ENCODE measurements at places on chromosomes 7 and 10.

DNA sequence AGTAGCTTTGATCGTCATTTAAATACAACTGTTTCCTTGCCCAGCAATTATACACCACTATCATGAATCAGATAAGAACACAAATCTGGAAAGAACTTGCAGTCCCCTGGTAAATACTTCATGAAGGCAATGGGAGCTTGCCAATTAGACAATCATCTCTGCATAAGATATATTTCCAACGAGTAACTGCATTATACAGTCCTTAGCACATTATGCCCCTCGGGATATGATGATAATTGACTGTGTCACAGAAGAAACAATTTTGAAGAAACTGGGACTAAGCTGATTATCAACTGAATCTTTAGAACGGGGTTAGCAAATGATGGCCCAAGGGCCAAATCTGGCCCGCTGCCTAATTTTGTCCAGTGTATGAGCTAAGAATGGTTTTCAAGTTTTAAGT, 155.7 kb downstream of the TRIL start:
- no peak for DNase-seq

DNA sequence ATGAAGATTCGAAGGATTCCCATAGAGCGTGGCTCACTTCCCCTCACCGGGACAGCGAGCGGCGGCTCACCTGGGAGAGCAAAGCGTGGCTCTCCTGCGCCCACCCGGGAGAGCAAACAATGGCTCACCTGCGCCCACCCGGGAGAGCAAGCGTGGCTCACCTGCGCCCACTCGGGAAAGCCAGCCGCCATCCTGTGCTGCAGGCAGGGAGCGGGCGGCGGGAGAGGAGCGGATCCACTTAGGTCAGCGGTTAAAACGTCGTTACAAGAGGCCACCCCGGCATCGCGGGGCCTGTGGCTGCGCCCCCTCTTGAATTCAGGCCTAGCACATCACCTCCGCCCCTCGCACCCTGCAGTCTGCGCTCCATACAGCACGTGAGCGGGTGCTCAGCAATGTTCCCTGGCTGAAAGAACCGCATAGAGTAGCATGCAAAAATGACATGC, 461 bp upstream of the FIGNL1 start:
- no peak for DNase-seq

- no peak for DNase-seq
Measured at GRCh38 chr10:13615650-13616300, 29.0 kb downstream of the PRPF18 start.

DNA sequence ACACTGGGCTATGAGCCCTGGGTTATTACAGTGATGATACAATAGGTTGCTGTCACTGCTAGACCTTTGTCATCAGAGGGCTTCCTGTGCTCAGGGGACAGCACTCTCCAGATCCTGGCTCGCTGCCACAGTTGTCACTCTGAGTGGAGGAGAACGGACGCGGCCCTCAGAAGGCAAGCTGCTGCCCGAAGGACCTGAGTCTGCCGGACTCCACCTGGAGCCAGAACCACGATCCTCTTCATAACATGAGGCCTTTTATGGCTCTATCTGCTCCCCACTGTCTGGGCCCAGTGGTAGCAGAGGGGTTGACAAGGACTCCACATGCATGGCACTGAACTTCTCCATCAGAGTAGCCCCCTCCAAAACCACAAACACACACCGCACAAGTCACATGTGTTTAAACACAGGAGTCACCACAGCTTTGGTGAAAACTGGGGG, 94.7 kb upstream of the EFCAB10 start:
- no peak for DNase-seq

GRCh38 chr10:78470267-78471103, 436.8 kb downstream of the RPS24 start:
- DNase-seq = peak; percentile 14

GRCh38 chr7:151226560-151226874, 488 bp downstream of the ABCF2 start:
- no peak for DNase-seq

- DNase-seq = no peak
Measured at GRCh38 chr10:22029445-22030236, 26.1 kb upstream of the DNAJC1 start.

GRCh38 chr7:112045222-112045621, 161.0 kb downstream of the DOCK4 start:
- DNase-seq = no peak

DNA sequence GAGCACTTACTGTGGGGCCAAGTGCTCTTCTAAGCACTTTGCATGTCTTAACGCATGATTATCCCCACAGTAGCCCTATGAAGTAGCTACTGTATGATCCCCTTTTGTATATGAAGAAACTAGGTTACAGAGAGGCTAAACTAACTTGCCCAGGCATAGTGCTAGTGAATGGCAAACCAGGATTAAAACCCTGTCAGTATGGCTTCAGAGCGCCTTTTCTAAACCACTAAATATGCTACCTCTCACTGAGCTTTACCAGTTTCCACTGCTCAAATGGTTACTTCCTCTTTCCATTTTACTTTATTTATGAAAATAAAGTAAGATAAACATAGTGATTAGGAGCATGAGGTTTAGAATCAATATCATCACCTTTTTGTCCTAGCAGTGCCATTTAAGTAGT, 73.6 kb downstream of the PODXL start:
- DNase-seq = no peak

DNA sequence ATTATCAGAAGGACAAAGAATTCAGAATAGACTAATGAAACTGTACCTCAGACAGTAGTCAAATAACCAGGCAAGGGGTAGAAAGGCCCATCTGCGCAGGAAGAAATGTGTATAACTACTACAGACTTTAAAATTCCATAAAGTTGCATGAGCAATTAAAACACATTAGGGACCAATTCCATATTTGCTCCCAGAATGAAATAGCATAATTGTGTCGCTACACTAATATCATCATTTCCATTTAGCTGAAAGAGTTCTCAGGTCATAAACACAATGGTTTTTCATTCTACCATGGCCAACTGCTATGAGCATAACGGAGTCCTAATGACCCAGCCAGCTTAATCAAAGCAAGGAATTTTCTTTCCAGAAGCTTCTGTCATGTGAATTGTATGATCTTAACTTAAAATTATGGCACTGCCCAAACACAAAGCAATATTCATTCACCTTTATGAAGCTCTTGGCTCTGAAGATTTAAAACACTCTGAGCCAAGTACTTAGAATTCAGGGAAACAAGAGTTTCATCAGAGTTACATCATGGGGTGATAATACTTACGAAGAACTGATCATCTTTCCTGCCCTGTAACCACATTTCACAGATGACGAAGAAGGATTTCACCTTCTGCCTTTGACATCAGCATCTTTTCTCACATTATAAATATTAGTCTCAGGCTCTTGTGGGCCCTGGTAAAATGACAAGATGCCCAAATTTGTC, 98.1 kb upstream of the DOCK1 start:
- no peak for DNase-seq

DNA sequence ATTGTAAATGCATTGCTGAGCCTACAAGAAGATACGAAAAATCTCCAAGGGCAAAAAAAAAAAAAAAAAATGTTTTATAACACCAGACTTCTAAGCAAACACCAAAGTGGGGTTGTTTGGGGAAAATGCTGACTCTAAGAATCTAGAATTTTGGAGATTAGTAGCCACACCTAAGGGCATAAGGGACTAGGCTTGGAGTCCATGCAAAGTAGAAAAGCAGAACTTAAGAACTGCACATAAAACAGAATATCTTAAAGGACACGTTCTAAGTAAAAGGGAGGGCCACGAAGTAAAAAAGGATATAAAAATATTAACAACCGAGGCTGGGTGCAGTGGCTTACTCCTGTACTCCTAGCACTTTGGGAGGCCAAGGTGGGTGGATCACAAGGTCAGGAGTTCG, 269.8 kb upstream of the AUTS2 start:
- DNase-seq = no peak

DNA sequence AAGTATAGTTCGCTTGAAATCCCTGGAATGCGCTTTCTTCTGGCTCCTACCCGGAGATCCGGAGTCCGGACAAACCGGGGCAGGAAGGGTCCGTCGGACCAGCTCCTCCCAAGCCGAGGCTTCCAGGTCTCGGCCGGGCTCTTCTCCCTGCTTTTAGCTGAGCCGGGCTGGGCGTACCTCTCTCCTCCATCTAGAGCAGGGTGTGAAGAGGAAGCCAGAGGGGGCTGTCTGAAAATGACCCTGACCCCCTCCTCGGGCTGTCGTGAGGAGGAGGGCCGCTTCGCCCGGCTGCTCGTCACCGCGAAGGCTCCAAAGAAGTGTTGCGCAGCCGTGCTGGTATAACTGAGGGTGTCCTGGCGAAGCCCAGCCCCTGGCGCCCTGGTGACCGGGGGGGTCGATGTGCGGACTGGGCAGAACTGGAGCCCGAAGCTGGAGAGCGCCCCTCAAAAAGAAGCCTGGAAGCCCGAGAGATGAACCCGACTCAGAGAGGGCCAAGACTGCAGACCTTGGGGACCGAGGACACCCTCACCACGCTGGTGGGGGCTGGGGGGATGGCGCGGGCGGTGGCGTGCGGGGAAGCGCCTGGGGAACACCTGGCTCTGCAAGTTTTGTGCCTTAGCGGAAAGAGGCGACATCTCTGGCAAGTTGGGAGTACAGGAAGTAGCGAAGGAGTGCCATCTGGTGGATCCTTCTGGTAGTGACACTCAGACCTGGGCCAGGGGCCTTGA, 5.7 kb downstream of the KAZALD1 start:
- DNase-seq = peak; percentile 90

DNA sequence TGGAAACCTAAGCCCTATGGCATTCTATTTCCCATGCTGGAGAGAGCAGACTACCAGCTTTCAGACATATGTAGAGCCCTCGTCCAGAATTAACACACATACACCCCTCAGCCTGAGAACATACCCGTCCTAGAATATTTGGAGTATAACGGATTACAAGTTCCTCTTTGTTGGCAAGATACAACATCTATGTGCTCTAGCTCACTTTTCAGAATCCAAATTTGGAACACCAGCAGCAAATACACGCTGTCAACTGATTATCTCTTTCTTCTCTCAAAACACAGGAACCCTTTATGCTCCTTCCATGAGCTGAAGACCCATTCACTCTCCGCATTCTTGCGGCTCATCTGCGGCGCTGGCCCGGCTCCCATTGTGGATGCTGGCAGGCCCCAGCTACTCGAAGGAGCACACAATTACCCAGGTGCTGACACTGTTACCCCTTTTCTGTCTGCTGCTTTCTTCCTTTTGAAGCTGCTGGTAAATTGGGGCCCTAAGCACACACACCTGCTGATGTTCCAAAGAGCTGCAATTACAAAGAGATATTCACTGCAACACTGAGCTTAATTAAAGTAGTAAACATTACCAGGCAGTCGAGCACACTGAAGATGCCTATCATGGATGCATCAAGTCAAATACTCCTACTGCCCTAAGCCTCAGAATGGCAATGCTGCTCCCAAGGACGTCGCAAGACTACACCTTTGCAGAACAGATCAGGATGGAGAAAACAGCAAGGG, 70.0 kb downstream of the VOPP1 start:
- DNase-seq = no peak

DNA sequence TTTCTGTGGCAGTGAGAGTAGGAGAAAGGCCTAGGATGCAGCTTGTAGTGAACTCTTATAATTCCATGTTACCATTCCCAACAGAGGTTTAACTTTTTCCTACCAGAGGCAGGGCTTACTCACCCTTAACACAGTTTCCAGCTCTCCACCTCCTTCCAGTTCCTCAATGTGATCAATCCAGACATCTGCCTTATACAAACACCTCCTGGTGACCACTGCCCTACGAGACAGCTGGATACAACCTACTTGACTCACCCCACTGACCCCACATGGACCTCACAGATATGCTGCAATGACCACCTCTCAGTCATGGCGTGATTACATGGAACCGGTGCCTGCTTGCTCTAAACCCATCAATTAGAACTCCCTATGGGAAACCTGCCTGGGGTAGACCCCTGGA, 326.5 kb downstream of the TNS3 start:
- no peak for DNase-seq

DNA sequence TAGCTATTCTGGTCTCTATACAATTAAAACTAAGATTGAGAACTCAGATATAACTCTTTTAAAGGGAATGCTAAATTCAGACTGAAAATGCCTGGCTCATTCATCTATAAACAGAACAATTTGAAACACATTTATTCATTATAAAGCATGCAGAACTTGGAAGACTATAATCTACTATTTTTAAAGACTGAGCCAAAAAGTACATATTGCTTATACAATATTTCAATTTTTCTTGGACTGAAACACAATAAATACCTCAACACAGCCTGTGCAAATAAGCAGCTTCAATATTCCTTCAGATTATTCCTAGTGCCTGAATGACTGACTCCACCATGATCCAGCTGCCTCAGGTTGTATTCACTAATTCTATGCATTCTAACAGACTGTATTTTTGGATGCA, 15.5 kb upstream of the PHYH start:
- no peak for DNase-seq

DNA sequence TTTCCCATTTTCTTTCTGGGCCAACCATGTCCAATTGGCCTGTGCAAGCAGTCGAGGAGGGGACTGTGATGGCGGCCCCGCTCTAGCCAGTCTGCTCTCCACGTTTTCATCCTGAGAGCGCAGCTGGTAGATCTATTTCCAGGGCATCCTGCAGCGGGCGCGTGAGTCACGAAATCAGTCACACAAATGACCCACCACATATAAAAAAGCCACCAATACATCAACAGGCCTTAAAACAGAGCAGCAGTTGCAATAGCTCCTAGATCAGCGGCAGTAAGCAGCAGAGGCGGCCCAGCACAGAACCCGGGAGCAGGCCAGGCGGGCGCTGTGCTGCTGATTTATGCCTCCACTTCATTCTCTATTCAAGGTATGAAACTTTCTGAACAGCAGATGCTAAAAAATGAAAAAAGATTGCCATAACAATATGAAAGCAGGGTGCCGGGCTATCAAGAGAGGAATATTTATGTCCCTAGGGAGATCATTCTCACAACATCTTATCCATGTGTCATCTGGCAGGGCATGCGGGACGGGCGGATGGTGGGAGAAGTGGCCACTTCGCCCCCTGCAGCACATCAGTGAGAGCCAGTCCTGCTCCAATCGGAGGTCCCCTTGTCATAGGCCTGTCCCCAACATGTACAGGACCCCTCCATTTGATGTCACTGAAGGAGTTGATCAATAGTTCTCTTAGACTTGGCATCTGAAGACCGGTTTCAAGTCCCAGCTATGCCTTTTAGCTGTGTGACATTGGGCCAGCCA, 98.0 kb upstream of the GPR26 start:
- peak; percentile 4 for DNase-seq

GRCh38 chr10:131744346-131744745, 156.5 kb upstream of the PPP2R2D start:
- no peak for DNase-seq

DNA sequence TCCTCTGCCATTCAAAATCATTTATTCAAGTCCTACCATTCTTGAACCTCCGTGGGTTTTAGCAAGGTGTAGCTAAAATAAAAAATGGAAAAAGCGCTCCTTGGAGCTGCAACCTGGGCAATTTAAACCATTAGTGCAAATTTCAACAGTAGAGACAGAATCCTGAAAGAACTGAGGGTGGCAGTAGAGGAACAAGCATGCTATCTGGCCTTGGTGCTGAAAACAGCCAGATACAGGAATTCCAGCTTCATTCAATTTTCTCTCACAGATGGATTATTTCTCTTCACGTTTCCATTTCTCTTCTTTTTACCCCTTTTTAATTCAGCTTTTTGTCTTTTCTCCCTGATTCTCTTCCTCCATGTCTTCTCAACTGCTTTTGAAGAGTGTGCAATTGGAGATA, 77.7 kb downstream of the OTUD1 start:
- DNase-seq = no peak
